ENCODE measurements at places on chromosomes 2 and 18.

GRCh38 chr2:26067980-26068507, 34.2 kb downstream of the RAB10 start:
- DNase-seq = no peak

GRCh38 chr2:152405206-152406118, 70.5 kb downstream of the FMNL2 start:
- DNase-seq = no peak

DNA sequence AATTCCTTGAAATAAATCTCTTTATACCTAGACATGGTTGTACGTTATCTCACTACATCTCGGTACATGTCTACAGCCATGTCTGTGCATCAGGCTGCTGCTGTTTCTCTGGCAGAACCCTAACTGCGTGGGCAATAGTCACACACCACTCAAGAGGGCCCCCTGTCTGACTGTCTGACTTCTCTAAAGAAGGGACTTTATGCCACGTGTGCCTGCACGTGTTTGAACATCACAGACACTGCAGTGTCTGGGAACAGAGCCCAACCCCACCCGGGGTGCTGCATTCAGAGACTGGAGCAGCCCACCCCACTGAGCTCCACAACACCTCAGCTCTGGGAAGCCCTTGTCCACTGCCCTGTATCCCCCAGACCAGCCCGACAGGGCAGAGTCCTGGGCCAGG, 55.0 kb downstream of the KIF1A start:
- DNase-seq = no peak

DNA sequence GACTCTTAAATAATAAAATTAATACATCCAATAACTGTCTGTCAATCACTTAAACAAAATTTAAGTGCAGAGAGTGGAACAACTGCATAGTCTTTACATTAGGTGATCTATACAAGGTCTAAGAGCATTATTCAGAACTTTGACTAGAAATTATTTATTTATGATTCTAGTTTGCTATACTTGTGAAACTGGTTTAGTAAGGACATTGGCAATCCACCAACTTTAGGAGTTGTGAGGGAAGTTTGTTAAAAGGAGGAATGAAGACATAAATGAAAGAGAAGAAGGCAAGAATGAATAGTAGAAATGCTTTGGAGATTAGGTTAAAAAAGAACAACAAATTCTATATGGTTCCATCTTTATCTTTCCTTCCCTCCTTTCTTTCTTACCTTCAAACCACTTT, 217.5 kb downstream of the GPD2 start:
- DNase-seq = no peak

DNA sequence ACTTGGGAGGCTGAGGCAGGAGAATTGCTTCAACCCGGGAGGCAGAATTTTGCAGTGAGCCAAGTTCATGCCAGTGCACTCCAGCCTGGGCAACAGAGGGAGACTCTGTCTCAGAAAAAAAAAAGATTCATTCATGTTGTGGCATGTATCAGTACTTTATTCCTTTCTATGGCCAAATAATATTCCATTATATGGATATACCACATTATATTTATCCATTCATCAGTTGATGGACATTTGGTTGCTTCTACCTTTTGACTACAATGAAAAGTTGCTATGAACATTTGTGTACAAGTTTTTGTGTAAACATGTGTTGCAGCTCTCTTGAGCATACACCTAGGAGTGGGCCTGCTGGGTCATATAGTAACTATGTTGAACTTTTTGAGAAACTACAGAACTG, 9.2 kb upstream of the MAT2A start:
- DNase-seq = no peak

- no peak for DNase-seq
Observed at GRCh38 chr2:45276914-45277313, 267.7 kb upstream of the SIX2 start.

DNA sequence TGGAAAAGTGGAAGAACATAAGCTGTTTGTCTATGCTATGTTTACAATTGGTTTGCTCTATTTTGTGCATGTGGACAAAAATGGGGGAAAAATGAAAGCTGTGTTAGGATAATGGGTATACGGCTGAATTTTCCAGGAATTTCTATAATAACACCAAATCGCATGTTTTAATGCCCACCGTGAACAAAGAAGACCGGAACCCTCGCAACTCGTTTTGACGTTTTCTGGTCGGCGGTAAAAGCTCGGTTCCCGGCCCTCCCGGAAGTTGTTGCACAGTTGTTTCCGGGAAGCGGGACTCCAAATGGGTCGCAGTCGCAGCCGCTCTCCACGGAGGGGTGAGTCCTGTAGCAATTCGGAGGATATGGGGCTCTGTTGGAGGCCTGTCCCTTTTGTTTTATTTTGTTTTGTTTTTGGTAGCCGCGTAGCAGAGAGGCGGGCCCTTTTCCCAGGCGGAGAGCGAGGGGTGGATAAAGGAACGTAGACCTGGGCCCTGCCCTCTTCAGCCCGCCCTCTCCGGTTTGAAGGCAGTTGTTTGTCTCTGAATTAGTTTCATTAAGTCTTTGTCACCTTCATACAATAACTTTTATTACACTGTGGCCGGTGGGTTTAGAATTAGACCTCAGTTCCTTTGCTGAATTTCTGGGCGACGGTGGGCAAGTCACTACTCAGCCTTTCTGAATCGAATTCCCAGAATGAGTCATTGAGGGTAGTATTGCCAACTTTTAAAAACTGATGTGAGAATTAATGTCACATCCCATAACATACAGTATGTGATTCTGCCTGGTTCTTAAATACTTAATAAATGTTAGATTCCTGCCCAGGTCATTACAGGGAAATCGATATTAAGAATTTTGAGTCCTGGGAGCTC, at the start of gene SNRNP27:
Gene SNRNP27, plus strand, starts transcription at position 273 of the 868 bp plus-strand sequence. Its CDS starts 29 bp downstream, at position 302.
- peak; percentile 65 for DNase-seq

DNA sequence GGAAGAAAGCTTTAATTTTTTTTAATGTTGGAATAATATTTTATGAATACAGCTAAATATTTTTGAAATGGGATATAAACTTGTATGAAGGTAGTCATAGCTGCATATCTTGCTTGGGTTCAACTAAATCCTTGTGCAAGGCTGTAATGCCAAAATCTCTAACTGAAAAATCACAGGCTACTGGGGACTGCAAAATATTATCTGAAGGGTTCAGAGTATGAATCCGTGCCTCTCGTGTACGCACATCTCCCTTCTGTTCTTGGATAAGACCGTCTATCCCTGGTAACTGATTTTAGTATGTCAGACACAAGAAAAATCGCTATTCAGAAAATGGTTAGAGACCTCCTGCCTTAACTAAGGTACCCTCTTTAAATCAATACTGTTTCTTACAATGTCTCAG, 71.8 kb downstream of the ACVR1 start:
- no peak for DNase-seq
